ENCODE measurements at places on chromosomes 4 and X.

GRCh38 chr4:140602714-140603113, 34.0 kb upstream of the UCP1 start:
- no peak for DNase-seq

DNA sequence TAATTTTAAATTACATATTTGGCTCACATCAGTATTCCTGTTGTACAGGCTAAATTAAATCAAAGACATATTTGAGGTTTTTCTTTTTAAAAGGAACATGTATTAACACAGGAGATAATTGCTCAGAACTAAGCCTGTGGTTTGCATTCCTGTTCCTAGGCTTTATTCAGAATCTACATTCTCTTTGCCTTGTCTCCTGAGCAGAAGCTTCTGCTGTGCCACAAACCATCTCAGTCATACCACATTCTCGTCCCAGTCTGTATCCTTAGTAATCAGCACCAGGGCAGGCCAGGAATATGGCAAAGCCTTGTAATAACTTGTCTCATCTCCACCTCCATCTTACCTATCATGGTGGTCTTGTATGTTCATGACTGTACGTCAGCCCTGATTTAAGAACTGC, 162.8 kb downstream of the ARHGAP24 start:
- DNase-seq, result no peak

DNA sequence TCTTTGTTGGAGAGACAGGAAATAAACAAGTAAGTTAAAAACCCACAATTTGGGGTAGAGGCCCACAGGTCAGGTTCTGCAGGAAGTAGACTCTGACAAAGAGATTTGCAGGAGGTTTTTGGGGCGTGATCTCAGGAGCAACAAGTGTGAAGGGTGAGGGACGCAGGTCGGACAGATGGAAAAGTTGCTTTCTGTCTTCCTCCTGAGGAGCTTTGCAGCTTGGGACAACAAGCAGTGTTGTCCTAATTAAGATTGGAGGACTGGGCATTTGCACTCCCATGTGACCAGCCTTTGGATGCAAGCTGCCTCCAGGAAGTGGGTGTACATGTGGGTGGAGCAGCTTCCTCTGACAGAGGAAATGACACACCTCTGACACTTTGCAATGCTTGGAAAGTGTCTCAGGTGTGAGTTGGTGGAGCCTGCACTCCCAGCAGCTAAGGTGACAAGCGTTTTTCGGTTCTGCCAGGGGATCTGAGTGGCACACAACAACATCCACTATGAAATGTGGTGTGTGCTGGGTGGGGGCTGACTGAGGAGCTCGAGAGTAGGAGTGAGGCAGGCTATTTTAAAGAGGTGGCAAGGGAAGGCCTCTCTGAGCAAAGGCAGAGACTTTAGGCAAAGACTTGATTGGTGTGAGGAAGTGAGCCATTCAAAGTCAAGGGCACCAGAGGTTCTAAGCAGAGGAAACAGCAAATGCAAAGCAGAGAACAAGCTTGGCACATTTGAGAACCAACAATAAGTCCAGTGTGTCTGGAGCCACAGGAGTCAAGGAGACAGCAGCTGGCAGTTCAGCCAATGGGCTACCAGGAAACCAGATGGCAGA, 339.8 kb upstream of the GATB start:
- peak; percentile 64 for DNase-seq

DNA sequence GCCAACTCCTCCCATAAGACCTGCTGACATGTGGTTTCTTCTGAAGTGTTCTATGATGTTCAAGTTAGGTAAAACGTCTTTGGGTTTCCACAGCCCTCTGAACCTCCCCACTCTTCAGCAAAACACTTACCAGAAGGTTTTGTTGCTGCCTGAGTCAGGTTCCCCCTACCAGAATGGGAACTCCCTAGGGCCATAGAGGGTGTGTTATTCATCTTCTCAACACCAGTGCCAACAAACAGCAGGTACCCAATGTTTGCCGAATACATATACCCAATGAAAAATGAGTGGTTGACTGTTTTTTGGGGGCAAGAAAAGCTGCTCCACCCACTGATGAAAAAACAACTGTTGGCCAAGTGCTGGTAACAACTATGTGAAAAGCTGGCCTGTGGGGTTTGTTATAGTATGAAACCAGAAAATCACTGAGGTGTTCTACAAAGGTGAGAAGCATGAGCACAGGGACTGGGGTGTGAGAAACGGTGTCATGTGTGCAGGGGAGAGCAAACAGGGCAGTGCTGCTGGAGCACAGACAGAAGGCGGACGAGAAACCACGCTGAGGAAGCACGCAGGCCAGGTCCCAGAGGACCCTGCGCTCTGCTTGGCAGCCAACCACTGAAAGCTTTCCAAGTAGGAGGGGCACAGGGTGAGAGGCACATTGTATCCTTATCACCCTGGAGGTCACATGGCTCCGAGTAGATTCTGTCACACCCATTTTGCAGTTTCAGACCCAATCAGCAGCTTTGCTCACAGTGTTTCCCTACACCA, 28.8 kb downstream of the ATP8A1 start:
- no peak for DNase-seq

DNA sequence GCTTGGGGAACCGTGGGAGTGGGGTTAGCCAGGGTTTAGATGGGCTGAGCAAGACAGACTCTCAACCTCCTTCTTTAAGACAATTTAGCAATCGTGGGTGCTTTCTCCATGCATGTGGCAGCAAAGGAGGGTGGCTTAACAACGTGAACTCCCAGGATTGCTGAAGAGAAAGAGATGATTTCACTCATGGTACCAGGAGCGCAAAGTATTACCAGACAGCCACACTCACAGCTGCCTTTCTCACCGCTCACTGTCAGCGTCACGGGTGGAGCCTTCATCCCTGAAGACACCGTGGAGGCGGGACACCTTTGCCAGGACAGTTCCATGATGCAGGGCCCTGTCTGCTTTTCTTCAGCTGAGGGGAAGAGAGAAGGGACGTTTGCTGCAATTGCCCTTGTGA, 212.5 kb upstream of the PSAPL1 start:
- no peak for DNase-seq

DNA sequence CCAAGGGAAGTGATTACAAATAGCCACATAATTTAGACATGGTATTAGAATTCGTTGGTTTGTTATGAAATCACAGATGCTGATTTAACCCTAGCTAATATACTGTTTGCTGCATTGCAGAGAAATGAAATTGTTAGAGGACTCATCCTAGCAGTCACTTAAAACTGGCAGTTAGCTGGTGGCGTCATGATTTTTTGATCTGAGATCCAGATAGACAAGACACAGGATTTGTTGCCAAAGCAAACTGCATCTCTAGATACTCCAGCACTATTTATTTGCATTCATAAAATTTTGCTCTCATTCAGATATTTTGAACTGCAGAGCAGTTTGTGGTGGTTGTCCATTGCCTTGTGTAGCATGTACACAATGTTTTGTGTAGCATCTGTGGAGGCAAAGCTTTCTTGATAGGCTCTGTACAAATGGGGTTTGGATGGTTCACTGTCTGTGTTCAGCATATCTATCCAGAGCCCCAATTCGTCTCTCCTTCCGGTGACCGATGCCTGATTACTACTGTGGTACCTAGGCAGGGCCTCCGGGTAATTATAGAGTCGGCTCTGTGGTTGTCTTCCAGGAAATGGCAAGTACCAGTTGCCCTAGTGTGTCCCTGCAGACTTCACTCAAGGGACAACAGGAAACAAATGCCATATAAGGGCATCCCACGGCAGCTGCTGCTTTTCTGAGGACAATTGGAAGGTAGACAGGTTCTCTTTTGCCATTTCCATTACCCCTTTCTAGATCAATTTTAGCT, 30.1 kb upstream of the SPARCL1 start:
- DNase-seq, result no peak

- DNase-seq, result no peak
Observed at GRCh38 chr4:588351-588849, 12.3 kb upstream of the TMEM271 start.

DNA sequence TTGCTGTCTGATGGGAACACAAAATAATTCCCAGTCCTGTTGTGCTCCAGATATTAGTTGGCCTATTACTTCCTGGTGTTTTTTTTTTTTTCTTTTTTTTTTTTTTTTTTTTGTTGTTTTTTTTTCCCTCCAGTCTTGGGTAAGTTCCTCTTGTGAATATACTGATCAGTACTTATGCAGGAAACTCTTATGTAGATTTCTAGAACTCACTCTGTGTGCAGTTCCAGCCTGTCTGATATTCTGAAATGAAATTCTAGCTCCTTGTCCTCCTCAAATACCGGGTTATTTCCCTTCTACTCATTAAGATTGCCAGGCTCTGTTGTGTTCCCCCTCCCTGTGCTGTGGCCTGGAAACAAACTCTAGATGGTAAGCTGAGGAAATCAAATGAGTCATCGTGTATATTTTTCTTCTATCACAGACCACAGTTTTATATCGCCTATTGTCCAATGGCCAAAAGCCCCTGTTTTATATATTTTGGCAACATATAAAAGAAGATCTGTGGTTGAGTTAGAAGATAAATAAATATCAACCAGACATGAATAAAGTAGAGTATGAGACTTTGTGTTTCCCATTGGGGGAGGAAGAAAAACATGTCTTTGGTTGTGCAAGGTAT, 124.3 kb upstream of the UGT8 start:
- DNase-seq, result no peak

- DNase-seq, result no peak
Observed at GRCh38 chr4:41143311-41144039, 70.9 kb downstream of the APBB2 start.

DNA sequence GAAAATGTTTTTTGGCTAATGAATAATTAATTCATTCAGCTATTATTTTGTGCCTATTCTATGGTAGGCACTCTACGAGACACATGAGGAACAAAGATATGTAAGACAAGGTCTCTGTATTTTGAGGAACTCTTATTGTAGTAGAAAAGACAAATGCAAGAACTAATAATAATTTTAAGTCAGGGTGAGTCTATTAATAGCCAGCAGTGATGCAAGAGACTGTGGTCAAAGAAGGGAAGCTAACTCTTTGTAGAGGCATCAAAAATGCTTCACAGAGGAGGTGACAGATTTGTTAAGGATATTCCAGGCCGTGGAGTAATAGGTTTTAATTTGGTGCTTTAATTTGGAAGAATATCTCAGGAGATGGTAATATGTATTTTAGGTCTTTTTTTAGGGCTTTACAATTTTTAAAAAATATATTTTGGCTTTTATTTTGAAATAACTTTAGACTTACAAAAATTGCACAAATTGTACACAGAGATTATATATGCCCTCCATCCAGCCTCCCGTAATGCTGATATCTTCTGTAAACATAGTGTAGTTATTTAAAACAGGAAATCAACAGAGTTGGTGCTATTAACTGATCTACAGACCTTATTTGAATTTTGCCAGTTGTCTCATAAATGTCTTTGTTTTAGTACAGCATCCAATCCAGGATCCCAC, 48.1 kb downstream of the DCLK2 start:
- no peak for DNase-seq

DNA sequence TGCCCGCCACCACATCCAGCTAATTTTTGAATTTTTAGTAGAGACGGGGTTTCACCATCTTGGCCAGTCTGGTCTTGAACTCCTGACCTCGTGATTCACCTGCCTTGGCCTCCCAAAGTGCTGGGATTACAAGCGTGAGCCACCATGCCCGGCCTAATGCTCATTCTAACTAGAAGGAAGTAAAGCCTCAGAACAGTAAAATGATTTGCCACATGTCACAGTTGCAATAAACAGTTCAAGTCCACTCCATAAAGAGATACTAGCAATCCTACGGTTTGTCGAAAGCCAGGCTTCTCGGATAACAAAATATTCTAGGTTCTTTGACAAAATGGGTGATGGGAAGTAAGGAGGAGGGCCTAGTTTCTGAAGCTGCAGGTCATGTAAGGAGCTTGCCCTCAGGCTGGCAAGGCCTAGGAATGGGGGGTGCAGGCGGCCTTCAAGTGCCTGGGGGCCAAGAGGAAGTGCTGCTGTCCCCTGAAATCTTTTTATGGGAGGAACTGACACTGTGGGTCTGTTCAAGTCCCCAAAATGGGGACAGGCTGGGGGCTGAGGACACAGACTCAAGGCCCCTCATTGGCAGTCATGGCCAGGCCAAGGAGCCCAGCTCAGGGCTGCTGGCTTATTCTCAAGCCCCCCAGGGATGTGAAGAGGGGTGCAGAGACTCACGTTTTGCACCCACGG, 31.8 kb upstream of the ACSL1 start:
- DNase-seq, result no peak

- no peak for DNase-seq
Observed at GRCh38 chrX:35700121-35700520, 98.0 kb upstream of the MAGEB16 start.

- no peak for DNase-seq
Observed at GRCh38 chrX:12580548-12580947, 210.7 kb upstream of the PRPS2 start.

DNA sequence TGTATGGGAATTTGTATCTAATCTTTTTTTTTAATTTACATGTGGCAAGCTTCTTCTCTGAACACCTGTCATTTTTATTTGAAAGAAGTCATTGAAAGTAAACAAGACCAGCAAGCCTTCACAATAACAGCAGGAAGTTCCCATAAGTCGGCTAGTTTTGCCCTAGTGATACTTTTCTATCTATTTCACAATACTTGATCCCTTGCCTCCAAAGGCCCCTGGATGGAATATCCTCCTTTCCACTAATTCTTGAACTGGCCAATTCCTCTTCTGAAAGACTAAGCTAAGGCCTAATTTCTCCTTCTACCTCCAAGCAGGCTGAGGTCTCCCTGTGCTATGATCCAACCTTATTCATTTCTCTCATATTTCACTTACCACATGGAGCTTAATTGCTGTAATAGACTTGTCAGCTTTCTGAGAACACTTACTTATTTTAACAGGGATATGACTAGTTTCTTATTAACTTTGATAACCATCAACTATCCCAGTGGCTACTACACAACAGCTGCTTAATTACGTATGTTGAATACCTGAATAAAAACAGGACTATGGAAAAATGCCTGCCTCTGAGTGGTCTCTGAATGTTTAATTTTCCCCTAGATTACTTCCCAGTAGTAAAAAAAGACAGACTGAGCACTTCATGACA, 194.2 kb downstream of the MAD2L1 start:
- DNase-seq, result no peak

- DNase-seq, result no peak
Observed at GRCh38 chr4:77358315-77358928, 201.4 kb downstream of the CCNG2 start.

- DNase-seq, result no peak
Observed at GRCh38 chrX:8284131-8284530, 113.1 kb upstream of the VCX2 start.
